H9 (cell line): ENCODE measurements at places on chromosomes 1 and 21.

DNA sequence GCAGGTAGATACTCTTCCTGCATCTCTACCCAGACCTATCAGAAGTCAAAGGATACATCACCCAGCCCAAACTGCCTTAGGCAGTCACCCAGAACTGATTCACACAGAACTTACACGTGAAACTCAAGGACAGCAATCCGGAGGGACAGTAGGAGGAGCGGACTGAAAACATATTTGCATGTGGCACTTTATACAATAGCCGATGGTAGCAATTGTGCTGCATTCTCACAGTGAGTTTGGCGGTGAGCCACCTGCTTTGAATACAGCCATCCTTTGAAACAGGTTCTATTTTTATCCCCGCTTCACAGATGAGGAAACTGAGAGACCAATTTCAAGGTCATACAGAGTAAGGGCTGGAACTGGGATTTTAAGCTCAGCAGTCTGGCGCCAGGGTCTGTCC, 69.5 kb downstream of the EDEM3 start:
- no peak for DNase-seq

- no peak for DNase-seq
Measured at GRCh38 chr1:103948526-103948925, 198.8 kb downstream of the AMY1C start.

- DNase-seq = no peak
Measured at GRCh38 chr1:9350013-9350908, 57.6 kb downstream of the SPSB1 start.

DNA sequence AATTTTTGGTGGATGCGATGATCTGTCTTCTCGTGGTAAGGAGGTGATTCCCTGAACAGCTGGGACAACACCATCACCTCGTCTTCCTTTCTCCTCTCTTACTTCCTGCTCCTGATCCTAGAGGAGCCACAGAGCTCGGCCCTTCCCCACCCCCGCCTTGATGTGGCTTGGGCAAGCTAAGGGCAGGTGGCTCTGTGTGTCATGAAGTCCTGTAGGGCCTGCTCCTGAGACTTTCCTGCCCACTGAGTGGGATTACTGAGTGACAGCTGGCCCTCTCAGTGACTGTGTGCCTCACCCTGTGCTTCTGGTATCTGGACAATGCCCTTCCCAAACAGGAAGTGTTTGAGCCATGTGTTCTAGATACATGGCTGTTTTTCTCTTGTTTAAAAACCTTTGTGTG, 153.0 kb downstream of the KCNJ6 start:
- DNase-seq = no peak

- DNase-seq = no peak
Measured at GRCh38 chr1:69648486-69648885, 80.8 kb downstream of the LRRC7 start.

DNA sequence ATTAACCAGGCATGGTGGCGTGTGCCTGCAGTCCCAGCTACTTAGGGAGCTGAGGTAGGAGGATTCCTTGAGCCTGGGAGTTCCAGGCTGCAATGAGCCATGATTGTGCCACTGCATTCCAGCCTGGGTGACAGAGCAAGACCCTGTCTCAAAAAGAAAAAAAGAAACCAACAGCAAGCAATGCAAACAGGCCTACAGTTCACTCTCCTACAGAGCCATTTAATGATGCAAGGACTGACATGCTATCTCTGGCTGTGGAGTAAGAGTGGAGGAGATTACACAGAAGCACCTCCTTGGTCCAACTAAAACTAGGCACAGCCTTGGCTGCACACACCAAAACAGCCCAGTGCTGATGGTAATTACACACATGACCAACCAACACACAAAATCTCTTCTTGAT, 127.5 kb upstream of the SOD1 start:
- DNase-seq = no peak

GRCh38 chr1:221743416-221744208, 1.7 kb upstream of the DUSP10 start:
- DNase-seq = peak; percentile 75

DNA sequence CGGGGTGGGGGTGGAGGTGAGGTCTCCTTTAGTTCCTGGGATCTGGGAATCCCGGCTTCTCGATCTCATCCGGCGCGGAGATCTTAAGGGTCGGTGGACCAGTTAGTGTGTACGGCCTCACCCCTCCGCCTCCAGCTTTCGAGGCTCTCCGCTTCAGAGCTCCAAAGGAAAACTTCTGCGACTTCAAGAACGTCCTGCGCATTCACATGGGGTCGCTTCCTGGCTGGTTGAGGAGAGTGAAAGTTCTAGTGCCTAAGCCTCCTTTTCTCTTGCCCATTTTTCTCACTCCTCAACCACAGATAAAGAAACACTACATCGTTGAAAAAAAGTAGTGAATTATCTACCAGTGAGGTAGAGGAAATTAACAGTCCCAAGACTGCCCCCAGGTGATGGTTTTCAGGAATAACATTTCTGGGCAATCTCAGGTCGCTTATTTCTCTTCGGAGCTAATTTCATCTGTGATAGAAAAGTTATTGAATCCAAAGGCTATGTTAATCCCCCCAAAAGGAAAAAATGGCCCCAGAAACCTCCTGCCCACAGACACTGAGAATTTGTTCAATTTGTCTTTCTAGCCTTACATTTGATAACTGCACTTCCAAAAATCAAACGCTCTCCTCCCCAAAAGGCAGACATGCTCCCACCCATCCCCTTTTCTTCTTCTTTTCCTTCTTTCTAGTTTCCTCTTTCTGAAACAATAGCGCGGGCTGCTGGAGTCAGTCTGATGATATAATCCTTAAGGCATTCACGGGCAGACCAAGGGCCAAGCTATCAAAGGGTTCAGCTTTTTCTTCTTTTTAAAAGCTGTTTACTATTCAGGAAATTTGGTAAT, 20.6 kb upstream of the TBX15 start:
- DNase-seq = peak; percentile 60
